ENCODE measurements at places on chromosomes 4 and X. TPM values are rescaled to one million over a fixed set of nuclear protein-coding genes. Genes with fewer than 3 reads are reported as not detected.
A peak's percentile ranks its signal among the peaks of the same experiment; 100 is the strongest.

DNA sequence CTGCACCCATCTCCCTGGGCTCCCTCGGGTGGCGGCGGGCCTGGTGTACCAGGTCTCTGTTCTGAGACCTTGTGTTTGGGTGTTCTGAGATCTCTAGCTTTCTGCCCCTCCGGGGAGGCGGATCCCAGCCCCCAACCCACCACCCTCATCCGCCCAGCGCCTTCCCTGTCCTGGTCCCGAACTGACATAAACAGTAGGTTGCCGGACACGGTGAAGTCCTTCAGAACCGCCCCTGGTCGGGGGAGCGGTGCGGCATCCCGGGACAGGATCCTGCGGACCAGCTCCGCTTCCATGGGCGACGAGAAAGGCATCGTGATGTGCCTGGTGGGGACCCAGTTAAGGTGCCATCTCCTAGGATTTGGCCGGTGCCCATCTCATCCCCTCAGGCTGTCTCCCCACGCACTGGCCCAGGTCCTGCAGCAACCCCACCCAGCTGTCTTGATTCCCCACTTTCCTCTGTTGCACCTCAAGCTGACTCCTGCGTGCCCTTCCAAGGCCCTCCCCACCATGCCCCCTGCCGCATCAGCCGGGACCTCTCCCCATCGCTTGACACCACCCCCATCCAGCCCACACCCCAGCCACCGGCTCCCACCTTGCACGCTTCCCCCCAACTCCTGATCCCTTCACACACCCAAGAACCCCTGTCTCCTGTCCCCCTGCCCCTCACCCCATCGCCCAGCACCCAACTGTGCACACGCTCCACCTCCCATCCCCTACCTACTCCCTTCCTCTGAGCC, 900 bp downstream of the CTAG2 start:
- H3K4me3 ChIP-seq, result no peak overlapping the region
- H3K27me3 ChIP-seq, result no peaks in the 10 kb centered on the region
- H3K27ac ChIP-seq, result no peak overlapping the region
- H3K4me1 ChIP-seq, result no peaks in the 10 kb centered on the region

- no peaks in the 10 kb centered on the region for H3K36me3 ChIP-seq
- DNase-seq, result no peak
- H3K4me1 ChIP-seq, result peaks cover 78% of the 10 kb centered on the region
- H3K27ac ChIP-seq, result peak overlapping the region; percentile 53
- no peak overlapping the region for H3K4me3 ChIP-seq
Observed at GRCh38 chrX:10045327-10046000, 78.3 kb downstream of the CLDN34 start.

DNA sequence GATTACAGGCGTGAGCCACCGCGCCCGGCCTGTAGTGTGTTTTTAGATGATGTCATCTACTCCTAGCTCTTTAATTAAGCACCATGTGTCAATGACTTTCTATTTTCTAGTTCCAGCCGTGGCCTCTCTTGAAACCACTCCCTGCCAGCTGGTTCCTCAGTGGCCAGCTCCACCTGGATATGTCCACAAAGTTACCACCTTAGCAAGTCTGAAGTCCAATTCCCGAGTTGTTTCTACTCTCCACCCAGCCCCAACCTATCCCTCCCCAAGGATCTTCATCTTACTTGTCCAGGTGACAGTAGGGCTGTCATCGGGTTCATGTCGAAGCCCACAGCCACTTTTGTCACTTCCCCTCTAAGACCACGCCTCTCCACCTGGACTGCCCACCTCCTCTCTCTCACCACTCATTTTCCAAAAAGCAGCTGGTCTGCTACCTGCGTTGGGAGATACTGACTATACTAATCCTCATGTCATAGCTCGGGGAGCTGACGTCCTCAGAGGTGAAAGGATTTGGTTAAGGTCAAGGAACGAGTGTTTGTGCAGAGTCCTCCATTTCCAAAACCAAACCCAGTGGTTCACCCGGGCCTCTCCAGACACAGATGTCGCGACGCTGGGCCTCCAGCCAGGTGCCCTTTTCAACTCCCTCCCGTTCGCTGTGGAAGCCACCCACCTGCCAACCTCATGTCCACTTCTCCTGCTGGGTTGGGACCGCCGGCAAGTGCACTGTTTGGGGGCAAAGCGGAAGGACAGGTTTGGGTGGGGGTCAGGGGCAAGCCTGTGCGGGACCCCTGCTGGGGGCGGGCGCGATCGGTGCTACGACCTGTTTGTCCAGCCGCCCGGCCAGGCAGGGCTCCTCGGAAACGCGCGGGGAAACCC, 704 bp downstream of the FAM3A start:
- no peaks in the 10 kb centered on the region for H3K36me3 ChIP-seq
- H3K27me3 ChIP-seq, result no peaks in the 10 kb centered on the region
- H3K4me1 ChIP-seq, result peaks cover 32% of the 10 kb centered on the region

- no peak overlapping the region for H3K4me3 ChIP-seq
- H3K36me3 ChIP-seq, result peaks cover 93% of the 10 kb centered on the region
- no peak overlapping the region for H3K27ac ChIP-seq
- H3K27me3 ChIP-seq, result no peaks in the 10 kb centered on the region
Observed at GRCh38 chr4:2831611-2832308, 11.9 kb upstream of the ADD1 start.

GRCh38 chr4:11480683-11481082, 52.0 kb upstream of the HS3ST1 start:
- H3K36me3 ChIP-seq, result no peaks in the 10 kb centered on the region
- no peaks in the 10 kb centered on the region for H3K4me1 ChIP-seq
- H3K27me3 ChIP-seq, result no peaks in the 10 kb centered on the region
- no peak overlapping the region for H3K4me3 ChIP-seq

GRCh38 chr4:36399762-36400353, 118.4 kb downstream of the DTHD1 start:
- H3K4me3 ChIP-seq, result no peak overlapping the region
- no peaks in the 10 kb centered on the region for H3K4me1 ChIP-seq
- no peak overlapping the region for H3K27ac ChIP-seq
- H3K36me3 ChIP-seq, result no peaks in the 10 kb centered on the region
- DNase-seq, result no peak

DNA sequence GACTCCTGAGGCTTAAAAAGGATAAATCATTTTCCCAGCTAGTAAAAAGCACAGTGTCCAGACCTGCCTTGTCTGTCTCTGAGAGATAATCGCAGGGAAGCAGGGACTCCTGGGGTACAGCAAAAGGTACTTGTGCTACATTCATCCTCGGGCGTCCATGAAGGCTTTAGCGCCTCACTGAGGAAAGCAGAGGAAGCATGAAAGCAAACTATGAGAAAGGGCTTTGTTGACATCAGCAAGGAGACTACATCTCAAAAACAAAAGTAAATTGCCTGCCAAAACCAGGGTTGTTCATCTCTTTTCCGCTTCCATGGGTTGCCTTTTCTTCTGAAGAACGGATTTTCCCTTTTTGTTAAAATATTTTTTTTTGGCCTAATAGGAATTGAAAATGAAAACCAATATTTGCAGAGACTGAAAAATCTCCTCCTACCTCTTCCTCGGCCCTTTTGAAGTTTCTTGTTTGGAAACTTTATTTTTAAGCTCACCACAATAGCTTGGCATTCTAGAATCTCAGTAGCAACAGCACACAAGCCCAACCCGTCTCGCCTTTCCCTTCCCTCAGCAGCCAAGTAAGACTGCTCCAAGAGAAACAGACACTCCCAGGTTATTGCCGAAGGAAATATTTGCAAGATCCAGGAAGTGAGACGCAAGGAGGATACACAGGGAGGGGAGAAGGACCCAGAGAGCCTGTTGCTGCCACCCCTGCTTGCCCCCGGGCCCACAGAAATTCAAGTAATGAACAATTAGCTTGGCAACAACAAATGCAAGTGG, 148.3 kb upstream of the DGKK start:
- H3K27me3 ChIP-seq, result no peaks in the 10 kb centered on the region
- H3K36me3 ChIP-seq, result no peaks in the 10 kb centered on the region
- no peak overlapping the region for H3K4me3 ChIP-seq
- H3K27ac ChIP-seq, result no peak overlapping the region
- no peaks in the 10 kb centered on the region for H3K4me1 ChIP-seq

DNA sequence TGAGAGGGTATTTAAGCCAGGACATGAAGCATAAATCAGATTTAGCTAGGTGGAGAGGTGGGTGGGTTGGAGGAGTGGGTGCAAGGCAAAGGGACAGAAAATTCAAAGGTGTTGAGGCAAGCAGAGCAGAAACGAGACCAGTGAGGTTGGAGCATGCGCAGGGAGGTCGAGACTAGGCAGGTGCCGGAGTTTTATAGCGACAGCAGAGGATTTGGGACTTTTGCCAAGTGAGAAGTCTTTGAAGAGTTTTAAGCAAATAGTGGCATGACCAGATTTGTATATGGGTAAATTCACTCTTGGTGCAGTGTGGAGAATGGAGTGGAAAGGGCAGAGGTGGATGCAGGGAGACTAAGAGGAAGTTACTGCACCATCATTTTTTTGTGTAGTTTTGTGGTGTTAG, 107.0 kb upstream of the TLR2 start:
- H3K27ac ChIP-seq, result no peak overlapping the region
- no peaks in the 10 kb centered on the region for H3K27me3 ChIP-seq
- no peak for DNase-seq
- no peak overlapping the region for H3K4me3 ChIP-seq
- peaks cover 25% of the 10 kb centered on the region for H3K4me1 ChIP-seq
- H3K36me3 ChIP-seq, result no peaks in the 10 kb centered on the region

- no peak overlapping the region for H3K4me3 ChIP-seq
- no peaks in the 10 kb centered on the region for H3K27me3 ChIP-seq
- peak overlapping the region; percentile 88 for H3K27ac ChIP-seq
- DNase-seq, result no peak
- peaks cover 87% of the 10 kb centered on the region for H3K4me1 ChIP-seq
Observed at GRCh38 chrX:107741404-107741790, 34.2 kb downstream of the TSC22D3 start.

GRCh38 chrX:18172970-18173369, 47.7 kb downstream of the BEND2 start:
- DNase-seq, result no peak
- no peaks in the 10 kb centered on the region for H3K36me3 ChIP-seq
- no peaks in the 10 kb centered on the region for H3K4me1 ChIP-seq
- H3K4me3 ChIP-seq, result no peak overlapping the region
- no peak overlapping the region for H3K27ac ChIP-seq
- H3K27me3 ChIP-seq, result no peaks in the 10 kb centered on the region

GRCh38 chr4:7843831-7844593, 95.6 kb downstream of the AFAP1 start:
- H3K27me3 ChIP-seq, result no peaks in the 10 kb centered on the region
- peaks cover under 1% of the 10 kb centered on the region for H3K36me3 ChIP-seq
- DNase-seq, result no peak
- no peak overlapping the region for H3K4me3 ChIP-seq
- H3K4me1 ChIP-seq, result peaks cover 56% of the 10 kb centered on the region
- H3K27ac ChIP-seq, result peak overlapping the region; percentile 91

GRCh38 chr4:159204566-159204965, 101.7 kb downstream of the RAPGEF2 start:
- no peak for DNase-seq
- no peaks in the 10 kb centered on the region for H3K36me3 ChIP-seq
- no peaks in the 10 kb centered on the region for H3K27me3 ChIP-seq
- peak overlapping the region; percentile 5 for H3K27ac ChIP-seq

DNA sequence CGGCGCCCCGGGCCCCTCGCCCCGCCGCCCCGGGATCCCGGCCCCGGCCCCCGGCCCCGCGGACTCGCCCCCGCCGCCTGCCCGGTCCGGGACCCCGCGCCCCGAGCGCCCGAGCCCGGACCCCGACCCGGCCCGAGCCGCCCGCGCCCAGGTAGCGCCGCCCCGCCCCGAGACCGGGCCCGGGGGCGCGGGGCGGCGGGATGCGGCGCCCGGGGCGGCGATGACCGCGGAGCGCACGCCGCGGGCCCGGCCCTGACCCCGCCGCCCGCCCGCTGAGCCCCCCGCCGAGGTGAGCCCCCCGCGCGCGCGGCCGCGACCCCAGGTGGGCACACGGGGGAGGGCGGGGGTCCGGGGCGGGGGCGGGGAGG, 224 bp downstream of the FGFRL1 start:
- DNase-seq, result no peak
- no peak overlapping the region for H3K27ac ChIP-seq
- no peaks in the 10 kb centered on the region for H3K36me3 ChIP-seq

DNA sequence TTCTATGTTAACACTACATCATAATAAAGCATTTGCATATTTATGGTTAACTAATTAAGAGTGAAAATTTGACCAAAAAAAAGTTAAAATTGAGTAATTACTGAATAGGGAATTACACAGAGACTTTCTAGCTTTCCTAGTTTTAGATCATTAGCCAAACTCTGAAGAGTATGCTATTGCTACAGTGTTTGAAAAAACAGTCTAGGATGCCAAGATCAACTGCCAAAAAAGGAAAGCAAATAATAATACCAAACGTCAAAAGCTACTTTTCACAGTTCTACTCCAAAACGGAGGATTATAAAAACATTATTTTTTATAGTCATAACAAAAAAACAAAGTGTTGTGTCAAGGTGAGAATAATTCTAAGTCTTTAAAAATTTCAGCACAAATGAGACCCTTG, 359.8 kb upstream of the CTSO start:
- DNase-seq, result no peak
- H3K27ac ChIP-seq, result no peak overlapping the region
- peaks cover 17% of the 10 kb centered on the region for H3K4me1 ChIP-seq

GRCh38 chr4:159016593-159017024, 86.3 kb upstream of the RAPGEF2 start:
- H3K36me3 ChIP-seq, result no peaks in the 10 kb centered on the region
- H3K4me3 ChIP-seq, result peak overlapping the region; percentile 34
- H3K4me1 ChIP-seq, result peaks cover 9% of the 10 kb centered on the region
- no peaks in the 10 kb centered on the region for H3K27me3 ChIP-seq
- H3K27ac ChIP-seq, result peak overlapping the region; percentile 32

DNA sequence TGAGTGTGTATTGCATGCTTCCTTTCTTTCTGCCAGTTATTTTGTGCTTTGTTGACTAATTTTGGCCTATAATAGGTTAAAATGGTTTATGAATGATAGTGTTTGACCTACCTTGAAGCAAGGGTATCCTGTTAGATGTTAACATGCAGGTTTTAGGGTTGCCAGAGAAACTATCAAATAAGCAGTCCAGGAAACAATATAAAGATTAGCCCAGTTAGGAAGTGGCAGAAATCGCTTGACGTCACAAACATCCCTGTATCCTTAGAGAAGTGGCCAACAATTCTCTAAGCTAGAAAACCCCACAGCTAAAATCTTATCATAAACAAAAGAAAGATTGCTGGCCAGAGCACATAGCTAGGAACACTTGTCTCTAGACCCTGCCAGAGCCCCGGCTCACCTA, 3.8 kb downstream of the NAP1L5 start:
- H3K27ac ChIP-seq, result no peak overlapping the region
- no peak for DNase-seq
- no peak overlapping the region for H3K4me3 ChIP-seq
- H3K36me3 ChIP-seq, result peaks cover 18% of the 10 kb centered on the region
- no peaks in the 10 kb centered on the region for H3K27me3 ChIP-seq

GRCh38 chrX:67893931-67894330, 350.1 kb downstream of the AR start:
- H3K4me3 ChIP-seq, result no peak overlapping the region
- DNase-seq, result no peak
- H3K4me1 ChIP-seq, result no peaks in the 10 kb centered on the region
- H3K36me3 ChIP-seq, result no peaks in the 10 kb centered on the region
- H3K27me3 ChIP-seq, result no peaks in the 10 kb centered on the region

GRCh38 chr4:38605753-38606586, 58.0 kb upstream of the KLF3 start:
- H3K4me3 ChIP-seq, result no peak overlapping the region
- H3K36me3 ChIP-seq, result no peaks in the 10 kb centered on the region
- no peak for DNase-seq
- no peak overlapping the region for H3K27ac ChIP-seq
- H3K4me1 ChIP-seq, result peaks cover 15% of the 10 kb centered on the region

Gene FAM193A
- total RNA-seq, result 25.1 TPM

Gene MAGEA4
- total RNA-seq, result not detected

Gene GABRA4
- total RNA-seq, result not detected

Gene HAND2
- total RNA-seq, result 77.7 TPM

Gene GPRASP2
- 14.9 TPM for total RNA-seq

Gene NAT8L
- 0.23 TPM for total RNA-seq

Gene GAK
- total RNA-seq, result 71.6 TPM

Gene DRD5
- total RNA-seq, result not detected

Gene ZNF718
- 5.8 TPM for total RNA-seq
